ENCODE measurements at places on chromosomes 7 and 10.

DNA sequence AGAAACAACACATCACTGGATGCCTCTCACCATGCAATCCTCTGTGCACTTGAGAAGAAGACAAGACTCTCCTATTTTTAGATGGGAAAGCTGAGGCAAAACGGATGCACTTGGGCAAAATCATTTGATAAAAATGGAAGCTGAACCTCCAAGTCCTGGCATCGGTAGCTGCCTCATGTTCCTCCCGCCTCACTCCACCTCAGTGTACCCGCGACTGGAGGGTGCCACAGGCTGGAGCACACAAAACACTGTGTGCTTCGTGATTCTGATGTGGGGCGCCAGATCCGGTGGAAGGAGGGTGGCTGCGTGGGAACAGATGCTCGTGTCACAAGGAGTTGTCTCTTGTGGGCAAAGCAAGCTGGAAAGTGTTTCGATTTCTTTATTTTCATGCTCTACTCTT, 41.3 kb downstream of the TAS2R41 start:
- DNase-seq: no peak

DNA sequence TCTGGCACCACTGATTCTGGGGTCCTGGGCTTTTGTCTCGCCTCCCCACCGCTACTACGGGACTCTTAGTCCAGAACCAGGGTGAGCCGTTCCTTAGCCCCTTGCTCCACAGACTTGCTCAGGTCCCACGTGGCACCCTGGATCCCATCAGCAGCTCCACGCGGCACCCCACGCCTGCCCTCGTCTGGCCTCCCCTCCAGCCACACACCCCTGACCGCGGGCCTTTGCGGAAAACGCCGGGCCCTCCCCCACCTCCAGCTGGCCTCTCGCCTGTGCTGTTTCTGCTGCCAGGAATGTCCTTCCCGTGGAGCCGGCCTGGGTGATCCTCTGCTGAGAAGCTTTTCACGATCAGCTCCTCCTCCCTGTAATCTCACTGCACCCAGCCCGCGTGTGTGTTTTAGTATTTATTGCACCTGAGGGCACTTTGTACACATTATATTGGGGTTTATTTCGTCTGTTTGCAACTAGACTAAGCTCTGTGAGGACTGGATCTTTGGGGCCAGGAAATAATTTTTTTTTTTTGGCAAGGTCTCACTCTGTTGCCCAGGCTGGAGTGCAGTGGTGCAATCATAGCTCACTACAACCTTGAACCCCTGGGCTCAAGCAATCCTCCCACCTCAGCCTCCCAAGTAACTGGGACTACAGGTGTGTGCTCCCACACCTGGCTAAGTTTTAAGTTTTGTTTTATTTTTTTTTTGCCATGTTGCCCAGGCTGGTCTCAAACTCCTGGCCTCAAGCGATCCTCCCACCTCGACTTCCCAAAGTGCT, 10.5 kb upstream of the TTYH3 start:
- no peak for DNase-seq

- no peak for DNase-seq
These were observed 5.5 kb downstream of the RAMP3 start for GRCh38 chr7:45162943-45163691.

DNA sequence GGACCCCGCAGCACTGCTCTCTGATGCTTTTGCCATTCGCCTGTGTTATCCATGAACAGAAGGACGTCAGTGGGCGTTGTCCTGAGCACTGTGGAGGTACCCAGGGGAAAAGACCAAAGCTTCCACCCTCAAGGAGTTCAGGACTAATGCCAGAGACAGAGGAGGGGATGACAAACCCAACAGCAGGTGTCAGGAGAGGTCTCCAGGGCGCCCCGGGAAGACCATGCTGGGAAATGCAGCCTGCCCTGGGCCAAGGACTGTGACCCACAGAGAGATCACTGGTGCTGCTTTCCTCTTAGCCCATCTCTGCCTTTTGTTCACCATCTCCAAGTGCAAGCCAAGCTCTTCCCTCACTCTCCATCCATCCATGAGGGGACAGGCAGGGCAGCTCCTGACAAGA, 166.8 kb upstream of the PFKP start:
- DNase-seq: no peak

DNA sequence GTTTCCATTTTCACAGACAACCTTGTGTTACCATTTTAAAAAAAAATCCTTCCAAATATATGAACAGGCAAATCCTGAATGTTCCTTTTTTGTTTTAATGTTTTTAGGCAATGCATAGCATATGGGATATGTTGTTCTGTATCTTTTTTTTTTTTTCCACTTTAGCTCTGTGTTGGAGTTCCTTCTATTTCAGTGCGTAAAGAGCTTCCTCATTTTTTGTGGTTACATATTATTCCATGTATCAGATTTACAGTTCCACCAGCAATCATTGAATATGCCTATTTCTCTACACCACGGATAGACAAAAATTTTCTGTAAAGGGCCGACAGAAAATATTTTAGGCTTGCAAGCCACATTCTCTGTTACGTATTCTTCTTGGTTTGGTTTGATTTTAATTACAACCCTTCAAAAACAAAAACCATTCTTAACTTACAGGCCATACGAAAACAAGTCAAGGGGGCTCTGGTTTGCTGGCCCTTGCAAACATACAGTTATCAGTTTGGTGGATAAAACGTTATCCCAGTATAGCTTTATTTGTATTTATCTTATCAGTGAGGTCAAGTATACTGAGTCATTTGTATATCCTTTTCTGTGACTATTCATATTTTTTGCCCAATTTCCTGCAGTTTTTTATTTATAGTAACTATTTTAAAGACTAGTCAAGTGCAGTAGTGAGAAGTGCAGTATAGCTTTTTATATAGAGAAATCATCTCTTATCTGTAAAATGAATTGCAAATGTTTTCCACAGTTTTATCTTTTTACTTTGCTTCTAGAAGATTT, 55.7 kb downstream of the RALA start:
- no peak for DNase-seq

DNA sequence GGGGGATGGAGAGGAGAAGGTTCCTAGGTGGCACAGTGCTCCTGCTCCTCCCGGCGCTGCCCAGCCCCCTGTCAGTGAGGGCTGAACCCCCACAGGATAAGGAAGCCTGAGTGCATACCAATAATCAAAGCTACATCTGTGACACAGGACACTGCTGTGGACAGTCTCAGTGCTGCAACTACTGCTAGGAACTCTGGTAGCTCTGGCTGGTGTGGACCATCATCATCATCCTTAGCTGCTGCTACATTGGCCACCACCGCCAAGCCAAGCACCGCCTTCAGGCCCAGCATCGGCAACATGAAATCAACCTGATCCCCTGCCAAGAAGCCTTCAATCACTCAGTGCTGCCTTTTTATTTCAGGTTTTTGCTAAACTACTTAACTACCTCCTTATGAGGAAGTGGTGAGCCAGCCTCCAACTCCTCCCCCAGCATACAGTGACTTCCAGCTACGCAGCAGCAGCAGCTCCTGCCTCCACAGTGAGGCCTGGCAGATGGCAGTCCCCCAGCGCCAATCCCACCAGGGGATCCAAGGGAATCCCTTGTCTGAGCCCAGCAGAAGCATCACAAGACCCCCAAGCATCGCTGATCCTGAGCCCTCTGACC, 32.1 kb upstream of the SLC26A4 start:
- no peak for DNase-seq

GRCh38 chr7:155299535-155300202, 2.0 kb downstream of the INSIG1 start:
- DNase-seq: no peak

- no peak for DNase-seq
These were observed 65.2 kb downstream of the PTPRE start for GRCh38 chr10:127971963-127972615.

DNA sequence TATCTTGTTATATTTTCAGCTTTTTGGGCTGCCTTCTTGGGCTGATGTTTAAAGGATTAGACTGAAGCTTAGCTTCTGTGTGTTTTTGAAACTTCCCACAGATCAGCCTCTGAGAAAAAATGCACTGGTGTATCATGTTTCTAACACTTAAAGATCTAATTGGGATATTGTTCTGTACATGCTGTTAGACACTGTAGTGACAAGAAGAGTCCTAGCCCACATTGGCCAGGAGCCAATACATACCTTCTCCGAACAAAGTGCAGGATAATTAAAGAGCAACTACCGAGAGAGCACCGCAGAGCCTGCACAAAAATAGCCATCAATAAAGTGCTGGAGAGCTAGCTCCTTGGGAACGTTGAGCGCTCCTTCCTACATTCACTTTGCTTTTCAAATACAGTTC, 289.4 kb upstream of the SP8 start:
- DNase-seq: no peak

DNA sequence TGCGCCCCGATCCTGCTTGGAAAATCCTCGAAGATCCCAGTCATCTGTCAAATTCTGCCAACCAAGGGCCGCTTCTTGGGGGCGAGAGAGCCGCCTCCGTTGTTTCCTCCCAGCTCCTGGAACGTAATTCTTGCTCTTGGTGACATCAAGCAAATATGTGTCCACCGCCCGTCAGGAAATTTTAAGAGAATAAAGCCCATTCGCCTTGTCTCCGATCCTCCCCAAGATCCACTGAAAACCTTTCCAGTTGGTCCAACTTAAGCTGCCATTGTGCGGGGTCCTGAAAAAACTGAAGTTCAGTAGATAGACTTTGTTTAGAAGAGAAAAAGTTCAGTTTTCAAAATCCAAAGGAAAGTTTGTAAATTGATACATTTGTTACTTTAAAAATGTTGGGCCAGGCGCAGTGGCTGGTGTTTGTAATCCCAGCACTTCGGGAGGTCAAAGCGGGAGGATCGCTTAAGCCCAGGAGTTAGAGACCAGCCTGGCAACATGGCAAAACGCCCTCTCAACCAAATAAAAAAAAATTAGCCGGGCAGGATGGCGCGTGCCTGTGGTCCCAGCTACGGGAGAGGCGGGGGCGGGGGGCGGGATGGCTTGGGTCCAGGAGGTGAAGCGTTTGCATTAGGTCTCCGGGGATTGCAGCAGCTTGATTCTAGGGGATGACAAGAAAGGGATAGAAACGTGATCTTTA, 1.0 kb upstream of the ZNF800 start:
- no peak for DNase-seq

DNA sequence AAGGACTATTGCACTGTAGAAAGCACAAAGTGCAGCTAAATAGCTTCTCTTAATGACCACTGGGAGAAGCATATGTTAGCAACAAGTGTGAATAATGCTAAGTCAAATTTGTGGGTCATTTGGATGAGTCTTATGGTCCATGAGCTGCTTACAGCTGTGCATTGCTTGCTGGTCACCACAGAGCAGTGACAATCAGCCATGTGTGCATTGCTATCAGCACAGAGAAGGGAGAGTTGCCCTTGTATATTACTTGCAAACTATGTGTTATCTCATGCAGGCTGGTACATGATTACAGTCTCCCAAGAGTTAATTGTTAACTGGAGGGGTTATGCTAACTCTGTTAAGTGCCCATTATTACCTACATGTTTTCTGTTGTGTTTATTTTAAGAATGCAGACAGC, 25.7 kb downstream of the MRPS33 start:
- DNase-seq: no peak

- DNase-seq: no peak
These were observed 128.6 kb downstream of the ICA1 start for GRCh38 chr7:8133188-8133848.

GRCh38 chr10:68077026-68077425, 1.9 kb upstream of the HERC4 start:
- no peak for DNase-seq

- no peak for DNase-seq
These were observed 25.3 kb downstream of the SLC29A3 start for GRCh38 chr10:71344154-71344925.

GRCh38 chr10:81367132-81367531, 507.9 kb upstream of the NRG3 start:
- no peak for DNase-seq

DNA sequence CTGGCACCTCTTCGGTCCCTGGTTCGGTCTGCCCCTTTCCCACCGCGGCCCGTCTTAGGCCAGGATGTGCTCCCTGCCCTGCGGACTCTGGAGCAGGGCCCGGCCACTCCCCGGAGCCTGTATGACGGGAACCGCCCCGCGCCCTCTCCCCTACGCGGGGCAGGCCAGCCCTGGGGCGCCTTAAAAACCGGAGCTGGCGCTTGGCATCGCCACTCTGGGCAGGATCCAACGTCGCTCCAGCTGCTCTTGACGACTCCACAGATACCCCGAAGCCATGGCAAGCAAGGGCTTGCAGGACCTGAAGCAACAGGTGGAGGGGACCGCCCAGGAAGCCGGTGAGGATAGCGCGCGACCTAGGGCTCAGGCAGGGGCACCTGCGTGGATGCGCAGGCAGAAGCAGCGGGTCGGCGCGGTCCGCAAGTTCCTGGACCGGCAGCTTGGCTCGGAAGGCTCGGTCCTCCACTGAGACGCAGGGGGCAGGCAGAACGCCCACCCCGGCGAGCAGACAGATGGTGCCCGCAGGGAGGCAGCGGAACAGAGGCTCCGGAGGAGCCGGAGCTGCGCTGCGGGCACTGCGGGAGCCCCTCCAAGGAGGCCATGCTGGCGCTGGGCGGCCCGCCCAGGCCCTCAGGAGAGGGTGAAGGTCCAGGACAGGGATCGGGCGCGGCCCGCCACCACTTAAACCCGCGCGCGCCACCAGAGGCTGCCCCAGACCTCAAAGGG, at the start of gene ADIRF:
ADIRF (plus strand) TSS at position 212 of the 723 bp plus-strand sequence; CDS start at position 275, 63 bp downstream.
- DNase-seq: no peak

Data from activated CD8-positive, alpha-beta memory T cell treated with anti-CD3 and anti-CD28 coated beads for 48 hours (primary cell).